ENCODE measurements at places on chromosomes 5 and 9.

- no peak for DNase-seq
Observed at GRCh38 chr5:126066836-126067235, 356.4 kb upstream of the GRAMD2B start.

DNA sequence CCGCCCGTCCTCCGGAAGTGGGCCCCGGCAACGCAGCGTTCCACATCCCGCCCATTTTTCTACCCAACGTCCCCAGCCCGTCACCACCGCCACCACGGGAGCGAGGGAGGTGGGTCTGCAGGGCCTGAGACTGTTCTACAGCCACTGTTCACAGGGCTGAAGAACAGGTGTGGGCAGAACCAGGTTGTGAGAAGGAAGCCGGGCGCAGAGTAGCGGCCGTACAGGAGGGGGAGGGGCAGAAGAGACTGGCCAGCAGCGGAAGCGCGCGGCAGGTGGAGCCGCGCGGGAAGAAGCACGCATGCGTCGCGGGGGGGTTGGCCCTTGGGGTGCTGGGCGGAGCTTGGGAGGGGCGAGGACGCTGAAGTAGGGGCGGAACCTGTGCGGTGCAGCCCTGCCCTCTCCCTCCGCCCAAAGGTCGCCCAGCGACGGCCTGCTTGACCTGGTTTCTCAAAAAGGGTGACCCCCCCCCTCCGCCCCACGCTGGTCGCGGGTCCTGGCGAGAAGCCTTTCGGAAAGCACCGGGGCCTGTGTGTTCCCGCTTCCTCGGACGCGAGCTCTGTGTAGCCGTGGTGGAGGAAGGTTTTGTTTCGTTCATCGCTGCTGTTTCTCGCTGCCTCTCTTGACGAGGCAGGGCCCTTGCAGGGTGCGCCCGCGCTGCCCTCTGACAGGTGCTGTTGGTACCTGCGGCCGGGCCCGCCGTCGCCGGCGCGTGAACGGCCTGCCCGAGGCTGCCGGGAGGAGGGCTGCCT is 7.8 kb upstream of the MGAT1 start:
- DNase-seq, result peak; percentile 88

DNA sequence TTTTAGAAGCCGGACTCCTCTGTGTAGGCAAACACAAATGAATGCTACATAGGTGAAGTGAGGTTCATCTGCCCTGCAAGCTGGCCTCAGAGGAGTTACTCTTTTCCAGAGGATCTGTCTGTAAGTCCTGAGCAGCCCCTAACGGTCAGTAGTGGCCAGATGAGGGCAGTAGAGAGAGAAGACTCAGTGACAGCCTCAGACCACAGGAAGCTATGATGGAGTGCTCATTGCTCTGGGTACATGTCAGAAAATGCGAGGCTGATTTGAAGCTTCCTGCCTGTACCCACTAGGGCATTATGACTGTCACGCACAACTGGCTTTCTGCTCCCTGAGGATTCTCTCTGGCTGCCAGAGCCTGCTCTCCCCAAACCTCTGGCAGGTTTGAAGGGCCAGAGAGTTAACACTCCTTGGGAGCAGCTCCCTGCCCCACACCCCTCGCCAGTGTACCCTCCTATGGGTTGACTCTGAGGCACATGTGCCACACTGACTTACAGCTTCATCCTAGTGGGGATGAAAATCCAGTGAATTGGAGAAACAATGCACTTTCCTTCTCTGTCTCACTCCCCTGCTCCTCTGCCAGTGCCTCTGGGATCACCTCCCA is 141.5 kb downstream of the GABRG2 start:
- DNase-seq, result no peak

GRCh38 chr9:82612942-82613341 is 450.0 kb downstream of the RASEF start:
- no peak for DNase-seq

DNA sequence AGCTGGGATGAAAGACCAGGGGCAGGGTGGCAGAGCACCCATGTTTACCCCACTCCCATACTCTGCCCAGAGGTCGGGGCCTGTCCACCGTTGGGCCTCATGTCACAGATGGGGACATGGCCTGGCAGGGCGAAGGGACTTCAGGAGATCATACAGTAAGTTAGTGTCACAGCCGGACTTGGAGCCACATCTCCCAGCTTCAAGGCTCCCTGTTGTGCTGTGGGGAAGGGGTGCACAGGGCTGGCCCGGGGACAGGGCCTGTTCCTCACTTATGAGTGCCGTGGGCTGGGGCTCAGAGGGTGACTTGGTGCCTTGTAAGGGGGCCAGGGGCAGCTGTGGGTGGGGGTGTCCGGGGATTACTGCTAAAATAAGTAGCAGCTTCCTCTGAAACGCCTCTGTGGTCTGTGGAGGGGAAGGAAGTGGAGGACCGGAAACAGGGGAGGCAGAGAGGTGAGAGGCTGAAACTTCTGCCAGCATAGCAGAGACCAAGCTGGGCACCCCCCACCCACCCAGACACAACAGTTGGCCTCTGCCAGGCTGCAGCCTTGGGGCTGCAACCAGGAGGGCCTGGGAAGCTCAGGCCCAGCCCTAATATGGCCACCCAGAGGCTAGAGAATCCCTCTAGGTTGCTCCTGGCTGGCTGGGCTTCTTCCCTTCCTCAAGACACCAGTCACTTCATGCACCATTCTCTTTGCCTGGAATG is 41.1 kb upstream of the NEK6 start:
- peak; percentile 38 for DNase-seq

DNA sequence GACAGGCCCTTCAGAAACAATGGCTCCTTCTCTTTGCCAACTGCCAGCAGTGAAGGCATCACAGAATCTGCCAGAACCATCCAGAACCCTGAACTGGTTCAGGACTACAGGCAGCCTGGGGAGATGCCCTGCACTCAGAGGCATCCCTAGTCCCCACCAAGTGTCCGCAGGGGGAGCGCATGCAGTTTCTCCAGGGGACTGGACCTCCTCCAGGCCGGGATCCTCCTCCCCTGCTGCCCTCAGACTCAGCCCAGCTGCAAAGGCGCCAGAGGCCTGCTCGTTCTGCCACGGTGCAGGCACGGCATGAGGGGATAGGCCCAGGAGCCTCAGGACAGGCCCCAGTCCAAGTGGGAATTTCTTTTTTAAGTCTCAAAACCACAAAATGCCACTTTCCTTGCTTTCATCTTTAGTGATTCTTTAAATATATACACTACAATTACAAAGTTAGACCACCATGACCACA is 72.0 kb downstream of the SEMA4D start:
- DNase-seq, result no peak

DNA sequence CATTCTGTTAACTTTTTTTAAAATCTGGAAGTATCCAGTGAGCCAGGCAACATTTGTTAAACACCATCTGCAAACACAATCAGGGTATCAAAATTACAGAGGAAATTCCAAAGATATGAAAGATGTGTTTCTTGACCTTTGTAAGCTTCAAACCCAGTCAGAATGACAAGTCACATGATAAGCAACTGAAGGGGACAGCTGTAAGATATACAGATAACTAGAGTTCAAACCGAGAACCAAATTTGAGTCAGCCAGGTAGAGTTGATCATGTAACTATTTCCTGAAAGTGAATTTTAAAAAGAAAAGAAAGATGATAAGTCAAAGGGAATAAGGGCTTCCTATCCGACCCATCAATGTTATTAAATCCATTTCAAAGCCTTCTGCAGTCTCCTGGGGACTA is 196.2 kb downstream of the DEPDC1B start:
- DNase-seq, result no peak

- no peak for DNase-seq
Observed at GRCh38 chr9:13429301-13430190, 150.1 kb upstream of the MPDZ start.

DNA sequence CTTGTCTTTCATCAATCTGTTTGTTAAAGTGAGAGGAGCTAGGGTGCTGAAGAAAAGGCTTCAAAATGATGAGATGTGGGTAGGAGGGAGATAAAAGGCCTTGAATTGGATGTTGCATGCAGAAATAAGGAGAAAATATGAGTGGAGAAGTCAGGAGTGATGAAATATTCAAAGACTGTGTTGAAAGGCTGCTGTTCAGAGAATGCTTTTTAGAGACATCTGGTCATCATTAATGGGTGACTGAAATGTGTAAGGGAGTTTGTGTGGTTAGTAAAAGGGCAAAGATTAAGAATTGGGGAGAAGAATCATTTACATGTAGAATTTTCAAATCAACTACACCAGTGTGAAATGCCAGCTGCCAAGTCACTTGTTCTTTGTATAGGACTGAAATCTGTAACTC is 383.9 kb downstream of the MAT2B start:
- no peak for DNase-seq

GRCh38 chr5:31319335-31319734 is 125.8 kb downstream of the CDH6 start:
- no peak for DNase-seq

GRCh38 chr9:84940294-84940693 is 270.8 kb downstream of the NTRK2 start:
- DNase-seq, result no peak

- DNase-seq, result no peak
Observed at GRCh38 chr9:20549053-20549452, 73.2 kb downstream of the MLLT3 start.

DNA sequence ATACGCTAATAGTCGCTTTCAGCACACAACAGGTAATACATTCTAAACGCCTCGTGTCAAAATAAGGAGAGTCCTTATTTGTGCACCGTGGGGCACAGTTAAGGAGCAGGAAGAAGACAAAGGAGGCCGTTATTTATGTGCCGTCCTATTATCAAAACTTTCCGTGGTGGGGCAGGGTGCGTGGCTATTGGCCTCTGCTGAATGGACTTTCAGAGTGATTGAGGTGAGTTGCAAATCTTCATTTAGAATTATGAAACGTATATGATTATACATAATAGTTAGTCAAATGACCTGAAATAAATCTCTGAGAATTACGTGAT is 833 bp downstream of the C5orf24 start:
- DNase-seq, result peak; percentile 23

DNA sequence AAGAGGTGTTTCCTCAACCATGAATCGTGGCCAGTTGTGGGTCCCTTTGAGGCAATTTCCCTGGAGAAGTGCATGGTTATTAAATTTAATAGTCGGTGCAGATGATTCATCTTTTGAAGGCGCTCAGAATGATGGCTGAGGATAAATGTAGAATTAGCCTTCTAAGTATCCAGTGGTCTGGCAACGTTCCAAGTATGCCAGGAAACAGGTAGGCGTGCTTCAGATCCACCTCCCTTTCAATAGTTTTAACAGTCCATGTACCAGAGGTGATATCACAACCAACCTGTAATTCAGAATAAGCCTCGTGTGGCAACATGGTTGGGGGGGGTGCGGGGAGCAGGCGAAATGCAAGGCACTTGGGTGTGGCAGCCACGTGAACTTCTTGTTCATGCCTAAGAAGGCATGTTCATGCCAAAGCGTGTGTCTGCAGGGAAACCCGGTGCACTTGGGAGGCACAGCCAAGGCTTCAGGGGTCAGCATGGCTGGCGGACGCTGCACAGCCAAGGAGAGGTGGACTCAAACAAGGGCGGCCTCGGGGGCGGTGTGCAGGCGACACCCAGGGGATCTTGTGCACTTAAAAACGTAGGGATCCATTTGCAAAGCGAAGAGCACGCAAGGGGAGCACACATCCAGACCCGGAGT is 5.2 kb upstream of the NKD2 start:
- DNase-seq, result peak; percentile 92

- no peak for DNase-seq
Observed at GRCh38 chr5:78527054-78527859, 121.3 kb downstream of the LHFPL2 start.

DNA sequence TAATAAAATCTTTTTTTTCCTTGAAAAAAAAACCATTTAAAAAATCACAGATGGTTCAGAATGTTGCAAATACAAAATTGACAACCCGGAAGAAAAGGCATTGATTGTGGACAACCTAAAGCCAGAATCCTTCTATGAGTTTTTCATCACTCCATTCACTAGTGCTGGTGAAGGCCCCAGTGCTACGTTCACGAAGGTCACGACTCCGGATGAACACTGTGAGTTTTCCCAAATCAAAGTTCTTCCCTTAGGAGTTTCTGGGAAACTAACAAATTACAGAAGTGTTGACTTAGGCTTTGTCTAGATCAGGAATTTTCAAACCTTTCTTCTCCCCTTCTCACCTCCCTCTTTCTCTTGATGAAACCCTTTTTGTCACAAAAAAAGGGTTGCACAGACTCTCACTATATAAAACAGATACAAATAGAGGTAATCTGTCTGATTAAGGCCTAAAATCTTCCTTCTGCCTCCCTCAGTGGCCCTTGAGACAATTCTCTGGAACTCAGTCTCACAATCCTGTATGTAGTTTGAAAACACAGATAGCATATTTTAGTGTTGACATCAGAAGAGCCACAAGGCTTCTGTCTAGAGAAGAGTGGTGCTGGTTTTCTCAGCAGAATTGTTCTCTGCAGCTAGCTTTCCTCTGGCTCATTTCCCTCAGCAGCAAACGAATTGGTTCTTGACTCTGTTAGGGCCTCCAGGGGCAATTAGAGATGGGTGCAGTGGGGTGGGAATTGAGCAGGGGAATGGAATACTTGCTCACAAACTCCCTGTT is 79.5 kb downstream of the OSMR start:
- no peak for DNase-seq

DNA sequence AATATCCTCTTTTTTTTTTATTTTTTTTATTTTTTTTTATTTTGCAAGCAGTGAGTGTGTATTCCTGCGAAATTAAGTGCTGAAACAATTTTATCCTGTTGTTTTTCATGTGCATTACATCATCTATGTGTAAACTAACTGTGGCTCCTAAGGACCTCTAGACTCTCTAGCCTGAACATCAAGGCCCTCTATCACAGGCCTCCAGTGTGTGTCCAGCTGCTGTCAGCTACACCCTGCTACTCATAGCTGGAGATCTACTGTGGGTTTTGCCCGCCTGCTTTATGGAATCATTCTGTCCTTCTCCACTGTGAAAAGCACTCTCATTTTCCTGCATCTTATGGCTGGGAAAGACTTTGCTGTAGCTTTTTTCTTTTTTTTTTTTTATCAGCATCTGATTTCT is 157.8 kb downstream of the KCTD16 start:
- peak; percentile 95 for DNase-seq

DNA sequence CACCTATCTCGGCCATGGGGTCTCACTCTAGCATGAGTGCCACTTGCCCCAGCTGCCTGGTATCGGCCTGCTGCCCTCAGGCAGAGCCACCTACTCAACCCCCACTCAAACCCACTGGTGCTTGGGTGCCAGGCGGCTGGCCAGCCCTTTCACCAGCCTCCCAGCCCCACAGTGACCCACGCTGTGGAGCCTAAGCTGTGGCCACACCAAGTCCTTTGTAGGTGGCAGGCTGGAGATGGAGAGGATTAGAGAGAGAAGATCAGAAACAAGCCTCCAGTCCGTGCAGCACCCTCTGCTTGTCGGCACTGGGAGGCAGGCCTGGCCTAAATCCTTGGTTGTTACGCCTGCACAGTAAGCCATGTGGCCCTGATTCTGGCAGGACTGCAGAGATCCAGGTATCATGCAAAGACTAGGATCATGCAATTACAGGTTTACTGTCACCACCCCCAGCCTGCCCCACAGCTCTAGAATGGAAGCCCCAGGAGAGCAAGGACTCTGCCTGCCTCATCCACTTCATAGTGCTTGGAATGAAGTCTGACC is 171.7 kb downstream of the COL23A1 start:
- no peak for DNase-seq
